Endothelial cell of umbilical vein (primary cell): ENCODE measurements at places on chromosomes 4 and X. TPM values are rescaled to one million over a fixed set of nuclear protein-coding genes. Genes with fewer than 3 reads are reported as not detected.

The C4orf51 gene
- not detected in 2 replicates for total RNA-seq

The KIT gene
- total RNA-seq, result 29.3 and 39.7 TPM in 2 replicates

The DUSP9 gene
- total RNA-seq, result 0.35 TPM in 1 of 2 replicates, not detected in the other

The SLC10A4 gene
- total RNA-seq, result 0.18 TPM in 1 of 2 replicates, not detected in the other

The SPANXC gene
- total RNA-seq, result not detected in 2 replicates

The VAMP7 gene
- 36.8 and 37.4 TPM in 2 replicates for total RNA-seq

The UPF3B gene
- total RNA-seq, result 10.2 and 11.9 TPM in 2 replicates

The CDX4 gene
- total RNA-seq, result not detected in 2 replicates

The F8A1 gene
- 11.4 and 19.8 TPM in 2 replicates for total RNA-seq

The FOXR2 gene
- total RNA-seq, result not detected in 2 replicates

DNA sequence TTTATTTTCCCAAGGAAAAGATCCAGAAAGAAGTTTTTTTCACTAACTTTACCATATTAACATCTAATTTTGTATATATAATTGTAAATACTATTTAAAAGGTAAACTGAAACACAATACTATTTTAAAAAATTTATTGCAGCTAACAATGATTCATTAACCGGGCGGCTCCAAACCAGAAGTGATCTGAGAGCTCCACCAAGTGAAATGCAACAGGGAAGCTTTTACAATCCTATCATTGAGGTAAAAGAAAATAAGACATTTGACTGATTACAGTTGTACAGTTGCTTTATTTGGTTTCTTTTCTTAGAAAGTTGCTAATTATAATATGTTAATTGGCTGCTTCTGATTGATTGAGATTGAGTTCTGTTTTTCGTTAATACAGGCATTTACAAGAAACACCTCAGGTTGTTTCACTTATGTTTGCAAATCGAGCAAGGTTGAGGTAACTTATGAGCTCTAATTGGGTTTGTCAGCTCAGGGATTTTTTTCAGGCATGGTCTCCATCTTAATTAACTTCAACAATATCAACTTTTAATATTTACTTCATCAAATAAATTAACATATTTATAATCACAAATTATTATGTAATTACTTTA, 220.2 kb upstream of the UGT8 start:
- DNase-seq, result peak; percentile 37

DNA sequence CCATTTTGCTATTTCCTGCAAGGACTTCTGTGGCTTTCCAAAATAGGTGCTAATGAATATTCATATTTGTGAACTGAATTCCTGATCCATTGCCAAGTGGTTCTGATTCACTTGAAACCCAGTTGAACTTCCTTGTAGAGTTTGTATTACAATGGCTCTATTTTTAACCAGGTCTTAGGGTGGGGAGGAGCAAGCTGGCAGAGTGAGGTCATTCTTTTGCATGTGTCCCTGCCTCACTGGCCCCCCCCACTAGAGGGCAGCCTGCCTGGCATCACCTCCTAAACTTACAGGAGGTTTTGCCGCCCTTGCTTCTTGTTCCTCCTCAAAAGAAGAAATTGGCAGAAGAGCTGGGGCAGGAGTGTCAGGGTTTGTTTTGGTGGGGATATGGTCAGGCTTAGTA, 10.5 kb downstream of the PTTG2 start:
- DNase-seq, result peak; percentile 49

- no peak for DNase-seq
Measured at GRCh38 chrX:100635989-100636320, 651 bp downstream of the TSPAN6 start.

DNA sequence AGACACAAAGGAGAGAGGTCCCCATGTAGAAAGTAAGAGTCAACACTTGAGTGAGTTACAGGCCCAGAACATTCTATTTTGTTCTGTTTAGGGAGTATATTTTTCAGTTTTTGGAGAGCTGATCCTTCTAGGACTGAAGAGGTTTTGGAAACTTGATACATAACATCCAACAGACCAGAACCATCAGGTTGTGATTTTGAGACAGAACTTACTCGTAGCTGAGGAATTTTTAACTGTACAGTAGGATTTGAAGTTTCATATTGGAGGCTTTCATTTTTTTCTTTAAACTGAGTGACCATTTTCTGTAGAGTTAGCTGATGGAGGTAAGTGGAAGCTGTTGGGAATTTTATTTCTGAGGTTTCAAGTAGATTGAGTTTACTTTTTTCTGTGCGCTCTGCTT, 73.3 kb downstream of the NCAPG start:
- DNase-seq, result no peak

DNA sequence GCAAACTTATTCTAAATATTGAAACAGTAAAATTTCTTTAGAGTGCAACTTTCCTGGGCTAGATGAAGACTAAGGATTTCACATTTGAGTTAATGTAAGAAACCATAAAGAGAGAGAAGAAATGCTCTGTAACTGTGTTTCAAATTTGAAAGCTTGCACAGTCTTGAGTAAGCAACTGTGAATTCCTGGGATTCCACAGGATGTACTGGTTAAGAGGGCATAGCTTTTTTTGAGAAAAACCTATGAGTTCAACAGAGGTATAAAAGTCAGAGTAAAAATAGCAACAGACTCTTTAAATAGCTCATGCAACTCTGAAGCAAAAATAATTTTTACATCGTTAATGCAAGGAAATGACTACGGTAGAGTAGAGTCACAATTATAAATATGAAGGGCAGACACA, 25.5 kb downstream of the ZNF330 start:
- DNase-seq, result peak; percentile 13

DNA sequence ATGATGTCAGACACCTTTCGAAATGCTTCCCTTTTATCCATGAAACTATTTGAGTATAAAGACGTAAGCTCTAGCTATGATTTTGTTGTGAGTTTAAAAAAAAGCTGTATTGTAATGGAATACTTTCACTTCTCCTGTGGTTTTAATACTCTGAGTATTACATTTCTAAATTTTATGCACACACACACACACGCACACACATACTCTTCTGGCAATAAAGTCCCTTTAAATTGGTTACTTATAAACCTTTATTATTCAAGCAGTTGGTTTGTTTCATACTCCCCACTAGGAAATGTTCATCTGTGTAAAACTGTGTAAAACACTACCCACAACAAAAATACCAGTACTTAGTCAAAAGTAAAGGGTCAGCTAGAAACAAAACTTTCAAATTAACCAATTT, 18.2 kb downstream of the VAMP7 start:
- DNase-seq, result no peak

- DNase-seq, result no peak
Measured at GRCh38 chrX:39176105-39176504, 374.8 kb downstream of the MID1IP1 start.

GRCh38 chrX:12700745-12701144, 90.5 kb upstream of the PRPS2 start:
- DNase-seq, result no peak

DNA sequence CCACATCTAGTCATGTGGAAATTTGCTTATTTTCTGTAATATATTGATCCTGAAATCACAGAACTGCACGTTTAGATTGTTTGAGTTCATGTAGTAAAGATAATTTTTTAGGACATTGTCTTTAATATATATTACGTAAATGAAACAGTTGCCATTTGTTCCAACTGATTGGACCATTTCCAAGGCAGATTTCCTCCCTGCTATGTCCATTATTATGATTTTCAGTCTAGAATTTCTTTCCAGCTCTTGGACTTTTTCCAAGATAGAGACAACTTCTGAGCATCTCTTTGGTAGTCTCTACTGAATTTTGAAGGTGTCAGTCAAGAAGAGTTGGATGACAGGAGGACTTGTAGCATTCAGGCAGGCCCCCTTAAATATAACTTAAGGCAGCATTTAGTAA, 94.6 kb downstream of the STIM2 start:
- peak; percentile 41 for DNase-seq

DNA sequence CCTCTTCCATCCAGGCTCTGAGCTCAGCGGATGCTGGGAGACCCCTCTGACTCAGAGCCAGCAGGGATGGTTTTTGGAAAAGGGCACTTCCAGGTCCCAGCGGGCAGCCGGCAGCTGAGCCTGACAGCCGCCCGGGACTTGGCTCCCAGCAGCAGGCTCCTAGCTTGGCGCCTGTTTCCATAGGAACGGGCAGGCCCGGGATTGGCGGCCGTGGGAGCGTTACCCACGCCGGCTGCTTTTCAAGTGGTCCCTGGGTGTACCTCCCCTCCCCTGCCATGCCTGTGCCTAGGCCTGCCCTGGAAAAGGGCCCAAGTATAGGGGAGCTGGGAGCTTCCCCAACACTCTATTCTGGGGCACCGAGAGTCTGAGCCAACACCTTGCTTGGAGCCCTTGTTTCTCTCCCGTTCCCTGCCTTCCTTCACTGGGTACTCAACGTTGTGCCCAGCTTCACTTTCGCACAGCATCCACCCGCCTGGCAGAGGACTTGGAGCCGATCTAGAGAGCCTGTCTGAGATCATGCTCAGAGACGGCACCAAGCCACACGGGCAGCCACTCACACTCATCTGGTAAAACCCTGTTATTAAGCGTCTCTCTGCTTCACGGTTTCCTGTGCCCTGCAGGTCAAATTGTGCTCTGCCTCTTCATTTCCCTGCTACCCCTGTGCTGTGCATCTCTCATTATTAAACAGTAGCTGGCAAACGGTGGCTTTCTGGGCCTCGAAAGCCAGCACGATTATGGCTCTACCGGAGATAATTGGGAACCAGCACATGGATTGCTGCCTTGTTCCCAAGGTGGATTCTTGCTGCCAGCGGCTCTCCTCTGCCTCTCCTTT, 521.5 kb downstream of the BCOR start:
- DNase-seq, result no peak

- DNase-seq, result no peak
Measured at GRCh38 chr4:47210828-47211227, 179.5 kb downstream of the GABRB1 start.

GRCh38 chr4:81505004-81505598, 33.4 kb upstream of the RASGEF1B start:
- DNase-seq, result peak; percentile 9

DNA sequence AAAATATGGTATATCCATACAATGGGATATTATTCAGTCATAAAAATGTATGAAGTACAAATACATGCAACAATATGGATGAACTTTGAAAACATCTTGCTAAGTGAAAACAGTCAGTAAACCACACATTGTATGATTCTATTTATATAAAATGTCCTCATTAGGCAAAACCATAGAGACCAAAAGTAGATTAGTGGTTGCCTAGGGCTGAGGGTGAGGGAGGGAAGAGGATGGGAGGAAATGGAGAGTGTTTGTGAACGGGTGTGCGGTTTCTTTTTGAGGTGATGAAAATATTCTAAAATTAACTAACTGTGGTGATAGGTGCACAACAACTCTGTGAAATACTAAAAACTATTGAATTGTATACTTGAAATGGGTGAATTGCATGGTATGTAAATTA, 29.6 kb downstream of the TEX11 start:
- no peak for DNase-seq

- DNase-seq, result peak; percentile 42
Measured at GRCh38 chrX:23904096-23904495, 3.6 kb downstream of the APOO start.

DNA sequence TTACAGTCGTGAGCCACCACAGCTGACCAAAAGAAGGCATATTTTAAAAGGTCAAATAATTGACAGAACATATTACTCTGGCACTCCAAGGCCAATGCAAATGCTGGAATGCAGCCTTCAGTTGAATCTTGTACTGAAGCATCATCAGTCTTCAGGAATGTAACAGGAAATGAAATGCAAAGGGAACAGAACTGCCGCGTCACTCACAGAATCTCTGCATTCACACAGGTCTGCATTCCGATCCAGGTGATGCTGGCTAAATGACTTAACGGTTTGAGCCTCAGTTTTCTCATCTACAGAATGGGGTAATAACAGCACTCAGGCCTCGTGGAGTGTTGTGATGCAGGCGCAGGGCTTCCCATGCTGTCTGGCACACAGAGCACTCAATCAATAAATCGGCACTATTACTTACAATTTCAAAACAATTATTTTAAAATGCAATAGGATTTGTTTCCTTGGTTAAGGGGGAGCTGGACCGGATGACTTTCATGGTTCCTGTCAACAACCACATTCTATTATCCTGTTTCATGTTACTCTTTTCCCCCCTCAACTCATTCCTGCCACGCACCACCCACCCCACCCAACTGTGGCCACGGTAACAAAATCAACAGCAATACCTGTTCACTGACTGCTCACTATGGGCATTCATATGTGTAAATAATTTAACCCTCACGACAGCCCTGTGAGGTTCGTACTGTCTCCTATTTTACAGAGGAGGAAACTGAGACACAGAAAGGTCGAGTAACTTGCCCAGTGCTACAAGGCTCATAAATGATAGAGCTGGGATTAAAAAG, 32.4 kb downstream of the IGFBP7 start:
- DNase-seq, result peak; percentile 71

DNA sequence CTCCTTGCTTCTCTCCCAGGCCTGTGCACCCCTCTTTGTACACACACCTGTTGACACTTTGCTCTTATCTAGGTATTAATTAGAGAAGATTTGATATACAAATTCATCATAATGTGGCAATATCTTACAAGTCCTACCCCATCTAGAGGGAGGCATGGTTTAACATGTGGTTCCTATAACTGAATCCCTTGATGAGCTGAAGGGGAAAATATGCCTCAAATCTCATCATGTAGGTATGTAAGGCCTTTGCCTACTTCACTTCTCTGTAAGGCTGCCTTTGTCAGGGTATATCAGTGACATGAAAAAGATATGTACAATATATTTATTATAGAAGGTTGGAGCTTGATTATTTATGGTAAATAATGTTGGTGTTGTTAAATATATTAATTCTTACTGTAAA, 31.9 kb downstream of the HTR2C start:
- DNase-seq, result no peak

GRCh38 chrX:127057891-127058619, 238.5 kb downstream of the PRR32 start:
- no peak for DNase-seq

DNA sequence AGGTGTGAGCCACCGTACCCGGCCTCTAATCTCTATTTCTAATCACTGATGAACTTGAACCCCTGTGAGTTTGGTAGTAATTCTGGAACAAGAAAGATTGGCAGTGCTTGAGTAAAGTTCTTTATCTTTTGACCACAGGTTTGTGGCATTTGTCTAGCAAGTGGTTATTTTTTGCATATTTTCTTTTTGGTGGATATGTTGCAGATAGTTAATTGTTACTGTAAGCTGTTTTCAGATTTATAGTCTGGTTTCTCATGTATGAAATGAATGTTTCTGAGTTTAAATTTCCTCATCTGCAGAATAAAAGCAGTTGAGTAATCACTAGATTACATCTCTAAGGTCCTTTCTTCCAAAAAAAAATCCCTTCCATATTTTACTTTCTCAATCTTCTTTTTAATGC, 105.2 kb downstream of the GASK1B start:
- no peak for DNase-seq
